HCT116 (cell line): ENCODE measurements at places on chromosomes 16 and 17. TPM values are rescaled to one million over a fixed set of nuclear protein-coding genes. Genes with fewer than 3 reads are reported as not detected.

DNA sequence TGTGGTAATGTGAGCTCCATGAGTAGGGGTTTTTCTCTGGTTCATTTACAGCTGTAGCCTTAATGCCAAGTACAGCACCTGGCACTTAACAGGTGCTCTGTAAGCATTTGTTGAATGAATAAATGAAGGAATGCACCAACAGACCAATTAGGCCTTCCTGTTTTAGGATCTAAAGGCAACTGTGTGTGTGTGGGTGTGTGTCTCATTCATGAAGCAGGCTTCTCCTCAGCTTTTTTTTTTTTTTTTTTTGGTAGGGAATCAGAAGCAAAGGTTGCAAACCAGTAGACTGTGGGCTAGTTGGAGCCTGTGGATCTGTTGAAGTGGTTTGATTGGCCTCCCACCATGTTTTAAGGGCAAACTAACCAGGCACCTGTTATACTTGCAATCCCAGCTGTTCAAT is 48.1 kb downstream of the HS3ST2 start:
- DNase-seq, result no peak
- no peak overlapping the region for H3K27ac ChIP-seq
- no peak overlapping the region for H3K4me3 ChIP-seq
- H3K4me1 ChIP-seq, result no peaks in the 10 kb centered on the region

GRCh38 chr16:20049831-20050230 is 23.9 kb downstream of the GPR139 start:
- no peaks in the 10 kb centered on the region for H3K36me3 ChIP-seq
- H3K4me1 ChIP-seq, result 0 out of 2 replicates have a peak, but pooled peaks cover 2% of the 10 kb centered on the region
- DNase-seq, result no peak

The PRM1 gene
- total RNA-seq, result not detected

DNA sequence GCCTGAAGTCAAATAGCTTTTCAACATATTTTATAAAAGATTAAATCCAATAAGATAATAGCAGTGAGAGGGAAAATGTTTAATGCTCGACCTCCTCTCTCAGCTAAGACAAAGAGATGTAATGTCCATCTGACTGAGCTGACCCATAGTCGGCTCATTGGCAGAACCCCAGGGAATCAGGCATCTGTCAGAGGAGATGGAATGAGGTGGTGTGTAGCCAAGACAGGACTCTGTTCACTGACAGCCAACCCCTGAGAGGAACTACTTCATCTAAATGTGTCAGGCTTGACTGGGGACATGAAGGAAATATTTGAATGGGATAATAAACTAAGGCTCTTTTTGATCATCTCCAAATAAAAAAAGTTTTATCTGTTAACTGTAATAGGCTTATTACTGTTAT is 188.0 kb downstream of the CDH11 start:
- no peak overlapping the region for H3K4me3 ChIP-seq
- H3K4me1 ChIP-seq, result no peaks in the 10 kb centered on the region
- DNase-seq, result no peak
- H3K36me3 ChIP-seq, result no peaks in the 10 kb centered on the region
- no peak overlapping the region for H3K27ac ChIP-seq
- H3K27me3 ChIP-seq, result no peaks in the 10 kb centered on the region

The SEPTIN1 gene
- 3.4 TPM for total RNA-seq

The TBC1D3K gene
- not detected for total RNA-seq

- H3K27ac ChIP-seq, result peak overlapping the region; percentile 82
- H3K4me3 ChIP-seq, result no peak overlapping the region
- peaks cover 42% of the 10 kb centered on the region for H3K4me1 ChIP-seq
- H3K27me3 ChIP-seq, result no peaks in the 10 kb centered on the region
- no peaks in the 10 kb centered on the region for H3K36me3 ChIP-seq
Observed at GRCh38 chr16:48963901-48964615, 317.6 kb downstream of the CBLN1 start.
